ENCODE measurements at places on chromosomes 5 and 9.

- DNase-seq: no peak
These were observed 8.2 kb upstream of the CRHBP start for GRCh38 chr5:76944638-76945037.

DNA sequence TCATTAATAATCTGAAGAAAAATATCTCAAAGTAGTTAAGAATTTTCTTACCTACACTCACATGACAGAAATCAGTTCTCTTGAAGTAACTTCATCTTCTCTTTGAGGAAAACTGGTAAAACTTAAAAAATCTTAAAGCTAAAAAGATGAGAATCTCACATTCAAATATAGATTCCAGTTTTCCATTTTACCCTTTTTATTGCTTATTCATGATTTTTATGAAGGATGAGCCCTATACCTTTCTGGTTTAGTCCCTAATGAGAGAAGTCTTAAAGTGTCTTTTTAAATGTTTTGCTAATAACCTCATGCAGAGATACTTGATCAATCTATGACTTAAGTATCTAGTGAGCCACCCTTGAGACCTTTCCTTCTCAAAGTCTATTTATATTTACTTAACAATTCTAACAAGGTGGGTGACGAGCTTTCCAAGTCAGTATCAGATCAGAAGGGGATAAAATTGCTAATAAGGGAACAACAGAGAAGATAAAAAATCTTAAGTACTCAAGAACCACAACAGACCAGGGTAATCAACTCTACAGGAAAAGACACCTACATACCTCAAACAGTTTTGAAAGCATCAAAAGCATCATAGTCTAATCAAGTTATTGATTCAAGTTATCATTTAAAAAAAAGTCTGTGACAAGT, 2.6 kb downstream of the IARS1 start:
- no peak for DNase-seq

DNA sequence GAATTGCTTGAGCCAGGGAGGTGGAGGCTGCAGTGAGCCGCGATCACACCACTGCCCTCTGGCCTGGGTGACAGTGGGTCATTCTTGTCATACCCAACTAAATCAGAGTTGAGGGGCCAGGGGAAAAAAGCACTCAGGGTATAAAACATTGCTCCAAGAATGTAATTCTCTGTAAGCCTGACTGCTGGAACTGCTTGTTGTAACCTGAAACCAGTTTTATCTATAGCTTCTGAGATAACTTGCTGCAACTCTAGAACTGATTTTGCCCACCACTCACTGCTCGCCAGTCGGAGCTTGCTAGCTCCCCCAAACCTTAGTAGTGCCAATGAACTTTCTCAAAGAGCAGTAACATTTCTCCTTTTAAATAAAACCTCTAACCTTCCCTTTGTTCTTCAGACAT, 9.6 kb upstream of the MSH3 start:
- DNase-seq: no peak

- DNase-seq: no peak
These were observed 73.2 kb downstream of the ACER2 start for GRCh38 chr9:19481971-19482404.

- no peak for DNase-seq
These were observed 466.2 kb downstream of the ENC1 start for GRCh38 chr5:74174366-74174765.

DNA sequence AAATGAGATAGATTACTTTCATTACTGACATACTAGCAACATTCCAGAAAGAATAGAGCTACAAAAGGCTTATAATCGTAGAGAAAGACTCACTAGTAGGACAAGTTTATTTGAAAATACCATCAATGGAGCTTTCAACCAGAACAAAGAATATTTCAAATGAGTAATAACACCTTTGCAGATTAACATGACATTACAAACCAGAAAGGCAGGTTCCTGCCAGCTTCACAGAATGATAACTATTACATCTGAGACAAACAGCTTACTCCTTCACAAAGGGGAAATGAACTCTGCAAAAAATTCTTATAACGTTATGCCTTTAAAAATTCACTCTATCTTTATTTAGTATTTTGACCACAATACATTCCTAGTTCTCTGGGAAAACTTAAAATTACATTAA, 103.1 kb downstream of the EPB41L4A start:
- DNase-seq: no peak

DNA sequence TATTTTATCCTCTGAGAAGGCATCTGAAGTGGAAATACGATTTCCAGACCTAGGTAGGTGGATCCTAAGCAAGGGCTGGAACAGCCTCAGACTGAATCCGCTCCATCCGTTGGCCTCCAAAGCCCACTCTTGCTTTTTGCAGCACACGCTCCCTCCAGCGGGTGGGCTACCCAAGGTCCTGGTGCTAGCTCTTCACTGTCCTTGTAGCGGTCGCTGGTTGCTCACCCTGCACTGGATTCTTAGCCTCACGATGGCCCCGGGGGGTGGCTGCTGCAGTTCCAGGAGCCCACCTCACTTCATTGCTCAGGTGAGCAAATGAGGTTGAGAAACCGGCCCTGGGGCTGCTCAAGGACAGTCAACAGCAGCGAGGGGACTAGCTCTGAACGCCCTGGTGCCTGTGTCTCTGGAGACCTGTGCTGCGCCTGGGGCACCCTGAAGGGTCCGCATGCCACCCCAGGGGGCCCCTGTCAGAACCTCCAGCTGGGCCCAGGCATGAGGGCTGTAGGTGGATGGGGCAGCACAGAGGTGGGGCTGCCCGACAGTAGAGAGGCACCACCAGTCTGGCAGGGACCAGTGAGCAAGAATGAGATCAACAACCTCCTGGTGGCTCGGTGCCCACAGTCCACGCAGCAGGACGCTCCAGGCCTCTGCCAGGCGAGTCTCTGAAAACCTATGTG, 4.3 kb downstream of the MGAT4B start:
- no peak for DNase-seq

DNA sequence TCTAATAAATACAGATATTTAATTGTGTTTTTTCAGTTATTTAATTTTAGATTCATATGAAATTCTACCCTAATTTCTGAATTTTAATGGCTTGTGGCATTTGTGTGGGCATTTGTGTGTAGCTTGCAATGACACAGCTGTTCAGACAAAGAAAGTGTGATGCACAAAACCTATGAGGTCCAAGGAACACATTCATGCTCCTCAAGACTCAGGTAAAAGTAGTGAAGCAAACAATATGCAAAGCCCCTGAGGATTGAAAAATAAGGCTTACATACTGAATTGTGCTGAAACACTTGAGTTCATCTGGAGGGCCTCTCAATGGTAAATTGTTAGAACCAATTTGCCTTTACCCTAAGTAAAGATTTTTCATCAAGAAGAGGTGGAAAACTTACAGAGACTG, 28.1 kb downstream of the IL7R start:
- DNase-seq: no peak

DNA sequence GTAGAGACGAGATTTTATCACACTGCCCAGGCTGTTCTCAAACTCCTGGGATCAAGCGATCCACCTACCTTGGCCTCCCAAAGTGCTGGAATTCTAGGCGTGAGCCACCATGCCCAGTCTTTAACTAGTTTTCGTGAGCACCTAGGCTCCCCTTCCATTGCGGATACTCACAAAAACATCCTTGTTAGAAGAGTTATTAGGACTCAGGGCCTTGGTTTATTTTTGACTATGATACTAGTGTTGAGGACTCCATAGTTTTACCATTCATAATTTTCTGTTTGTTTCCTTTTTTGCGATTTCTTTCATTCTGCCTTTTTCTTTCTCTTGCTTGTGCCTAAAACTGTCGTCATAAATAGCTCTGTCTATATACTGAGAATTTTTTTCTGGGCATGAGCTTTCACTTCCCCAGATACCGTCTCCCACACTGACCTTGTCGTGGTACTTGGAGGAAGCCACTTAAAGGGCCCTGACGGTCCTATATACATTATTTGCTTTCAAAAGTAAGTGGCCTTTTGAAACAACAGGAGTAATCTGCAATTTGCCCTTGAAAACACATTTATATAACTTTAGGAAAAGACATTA, 5.2 kb downstream of the F2R start:
- DNase-seq: no peak

GRCh38 chr9:35636135-35636876, 14.4 kb downstream of the SIT1 start:
- peak; percentile 70 for DNase-seq

GRCh38 chr5:2381070-2381469, 370.4 kb downstream of the IRX2 start:
- DNase-seq: no peak

DNA sequence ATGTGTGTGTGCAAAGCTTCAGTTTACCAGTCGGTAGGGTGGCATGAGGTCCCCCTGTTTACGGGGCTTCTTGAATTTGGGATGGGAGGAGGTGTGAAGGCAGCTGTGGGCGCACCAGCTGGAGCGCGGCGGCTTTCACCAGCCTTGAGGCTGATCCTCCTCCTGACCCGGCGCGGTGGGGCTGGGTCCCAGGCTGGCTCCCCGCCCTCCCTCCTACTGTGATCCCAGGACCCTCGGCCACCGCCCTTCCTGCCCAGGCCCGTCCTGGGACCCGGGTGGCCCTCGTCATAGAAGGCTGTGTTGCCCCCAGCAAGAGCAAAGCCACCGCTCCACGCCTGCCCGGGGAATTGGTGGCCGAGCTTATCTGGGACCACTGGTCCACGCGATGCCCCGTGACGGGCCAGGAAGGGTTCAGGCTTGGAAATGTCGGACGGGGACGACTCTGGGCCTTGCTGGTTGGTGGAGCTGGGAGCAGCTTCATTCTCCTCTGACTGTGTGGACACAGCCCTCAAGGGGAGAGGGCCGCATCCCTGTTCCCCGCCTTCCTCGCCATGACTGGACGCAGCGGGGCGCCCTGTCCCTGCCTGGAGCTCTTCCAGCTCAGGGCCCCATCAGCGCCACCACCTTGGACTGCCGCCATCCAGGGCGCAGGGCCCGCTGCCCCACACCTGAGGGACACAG, 271.1 kb upstream of the IRX1 start:
- no peak for DNase-seq

GRCh38 chr5:143740956-143741355, 71.0 kb upstream of the HMHB1 start:
- no peak for DNase-seq

DNA sequence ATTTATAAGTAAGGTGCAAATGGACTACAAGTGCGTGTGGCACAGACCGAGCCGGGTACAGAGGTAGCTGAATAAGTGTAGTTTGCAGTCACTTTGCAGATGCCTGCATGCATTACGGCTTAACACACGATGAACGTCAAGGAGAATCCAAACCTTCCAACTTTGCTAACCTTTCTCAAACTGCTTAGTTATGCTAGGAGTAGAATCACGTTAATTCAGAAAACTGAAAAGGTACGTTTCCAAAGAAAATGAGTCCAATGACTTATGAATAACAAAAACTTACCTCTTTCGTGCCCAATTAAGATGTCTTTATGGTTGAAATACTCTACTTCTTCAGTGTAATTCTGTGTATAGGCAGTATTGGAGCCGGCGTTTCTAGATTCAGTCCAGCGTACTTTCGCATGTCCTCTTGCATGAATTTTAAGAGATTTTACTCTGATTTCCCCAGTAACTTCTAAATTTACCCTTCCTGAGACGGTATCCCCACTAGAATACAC, 539 bp downstream of the ARRDC3 start:
- peak; percentile 53 for DNase-seq

- DNase-seq: no peak
These were observed 24.8 kb downstream of the PTBP3 start for GRCh38 chr9:112308588-112308987.

DNA sequence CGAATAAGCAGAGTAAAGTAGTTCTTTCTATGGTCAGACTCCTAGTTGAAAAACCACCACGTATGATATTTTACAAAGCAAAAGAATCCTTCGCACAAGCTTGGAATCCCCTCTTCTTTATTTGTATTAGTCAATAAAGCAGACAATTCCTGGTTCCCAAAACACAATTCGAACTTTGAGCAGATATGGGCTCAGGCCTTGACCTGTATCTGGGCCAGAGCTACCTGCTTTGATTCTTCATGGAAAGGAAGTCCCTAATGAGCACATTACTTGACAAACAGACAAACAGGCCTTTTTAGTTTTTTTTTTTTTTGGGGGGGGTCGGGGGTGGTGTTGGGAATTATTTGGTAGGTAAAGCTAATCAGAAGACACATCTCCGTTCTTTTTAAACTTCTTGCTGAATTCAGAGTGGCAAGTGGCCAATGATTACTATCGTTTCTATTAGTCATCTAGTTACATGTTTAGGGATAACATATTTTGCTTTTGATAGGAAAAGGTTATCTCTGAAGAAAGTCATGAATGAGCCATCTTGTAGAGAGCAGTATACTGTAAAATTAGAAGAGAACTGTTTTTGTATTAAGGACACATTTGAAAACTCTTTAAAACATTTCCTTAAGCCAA, 116.6 kb upstream of the HMHB1 start:
- DNase-seq: no peak

GRCh38 chr5:52788505-52788821, 747 bp downstream of the ITGA1 start:
- no peak for DNase-seq

DNA sequence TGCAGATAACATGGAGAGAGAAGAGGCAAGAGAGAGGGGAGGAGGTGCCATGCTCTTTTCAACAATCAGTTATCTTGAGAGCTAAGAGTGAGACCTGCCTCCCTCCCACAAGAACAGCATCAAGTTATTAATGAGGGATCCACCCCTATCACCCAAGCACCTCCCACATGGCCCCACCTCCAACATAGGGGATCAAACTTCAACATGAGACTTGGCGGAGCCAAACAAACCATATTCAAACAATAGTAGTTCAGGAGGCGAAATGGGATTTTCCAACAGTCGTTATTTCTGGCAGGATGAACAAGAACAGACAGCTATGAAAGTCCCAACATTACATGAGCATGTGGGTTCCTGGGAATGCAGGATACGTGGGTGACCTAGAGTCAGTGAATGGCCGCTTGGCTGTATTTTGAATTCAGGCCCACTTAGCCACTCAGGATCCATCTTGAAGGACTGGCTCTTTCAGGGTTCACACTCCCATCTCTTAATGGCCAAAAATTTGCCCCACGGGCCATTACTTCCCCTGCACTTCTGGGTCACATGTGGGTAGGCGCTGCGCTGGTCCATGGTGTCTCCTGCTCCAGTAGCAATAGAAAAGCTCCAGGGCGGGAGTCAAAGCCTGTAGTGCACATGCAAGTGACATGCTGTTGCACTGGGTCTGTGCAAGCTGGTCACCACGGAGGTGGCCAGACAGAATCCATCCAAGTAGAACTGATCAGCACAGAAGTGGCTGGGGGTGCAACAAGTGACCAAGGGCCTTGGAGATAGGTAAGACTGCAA, 7.1 kb upstream of the FAF2 start:
- DNase-seq: no peak

DNA sequence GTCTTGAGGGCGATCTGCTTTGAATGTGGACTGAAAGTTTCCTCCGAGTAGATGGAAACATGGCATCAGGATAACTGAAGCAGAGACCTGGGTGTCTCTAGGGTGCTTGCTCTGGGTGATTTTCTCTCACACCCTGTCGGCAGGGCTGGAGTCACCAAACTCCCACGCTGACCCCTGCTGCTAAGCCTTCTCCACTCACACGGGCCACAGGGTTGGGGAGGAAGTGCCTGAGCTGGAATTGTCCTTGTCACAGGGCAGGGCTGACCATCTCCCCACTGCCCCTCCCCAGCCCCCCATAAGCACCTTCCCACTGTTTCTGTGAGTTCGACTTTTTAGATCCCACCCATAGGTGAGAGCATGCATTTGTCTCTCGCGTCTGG, 212.9 kb downstream of the FANCC start:
- DNase-seq: peak; percentile 16
